ENCODE measurements at places on chromosomes 3 and 15.
A peak's percentile ranks its signal among the peaks of the same experiment; 100 is the strongest.

- DNase-seq: no peak
These were observed 47.2 kb upstream of the IREB2 start for GRCh38 chr15:78390826-78391225.

DNA sequence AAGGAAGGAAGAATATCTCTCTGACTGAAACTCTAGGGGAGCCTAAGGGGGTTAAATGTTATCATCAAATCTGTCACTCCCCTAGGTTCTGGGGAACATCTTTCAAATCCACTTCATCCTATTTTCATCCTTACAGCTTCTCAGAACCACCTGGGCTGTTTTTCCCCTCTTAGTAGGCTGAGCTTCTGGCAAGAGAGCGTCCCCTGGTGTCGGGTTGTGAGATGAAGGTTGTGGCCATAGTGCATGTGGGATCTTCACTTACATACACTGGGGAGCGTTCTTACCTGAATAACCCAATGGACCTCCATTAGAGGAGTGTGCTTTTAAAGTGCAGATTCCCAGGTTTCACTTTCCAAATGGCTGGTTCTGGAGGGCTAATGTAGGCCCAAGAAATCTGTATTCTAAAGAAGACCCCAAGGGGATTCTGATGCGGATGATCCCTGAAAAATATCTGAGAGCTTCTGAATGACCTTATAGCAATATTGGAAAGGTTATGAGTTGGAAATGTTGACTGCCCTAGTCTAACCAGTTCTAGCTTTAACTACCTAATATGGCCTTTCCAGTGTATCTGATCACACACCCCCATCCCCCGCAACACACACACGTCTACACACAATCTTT is 663.7 kb downstream of the AGBL1 start:
- DNase-seq: peak; percentile 20

DNA sequence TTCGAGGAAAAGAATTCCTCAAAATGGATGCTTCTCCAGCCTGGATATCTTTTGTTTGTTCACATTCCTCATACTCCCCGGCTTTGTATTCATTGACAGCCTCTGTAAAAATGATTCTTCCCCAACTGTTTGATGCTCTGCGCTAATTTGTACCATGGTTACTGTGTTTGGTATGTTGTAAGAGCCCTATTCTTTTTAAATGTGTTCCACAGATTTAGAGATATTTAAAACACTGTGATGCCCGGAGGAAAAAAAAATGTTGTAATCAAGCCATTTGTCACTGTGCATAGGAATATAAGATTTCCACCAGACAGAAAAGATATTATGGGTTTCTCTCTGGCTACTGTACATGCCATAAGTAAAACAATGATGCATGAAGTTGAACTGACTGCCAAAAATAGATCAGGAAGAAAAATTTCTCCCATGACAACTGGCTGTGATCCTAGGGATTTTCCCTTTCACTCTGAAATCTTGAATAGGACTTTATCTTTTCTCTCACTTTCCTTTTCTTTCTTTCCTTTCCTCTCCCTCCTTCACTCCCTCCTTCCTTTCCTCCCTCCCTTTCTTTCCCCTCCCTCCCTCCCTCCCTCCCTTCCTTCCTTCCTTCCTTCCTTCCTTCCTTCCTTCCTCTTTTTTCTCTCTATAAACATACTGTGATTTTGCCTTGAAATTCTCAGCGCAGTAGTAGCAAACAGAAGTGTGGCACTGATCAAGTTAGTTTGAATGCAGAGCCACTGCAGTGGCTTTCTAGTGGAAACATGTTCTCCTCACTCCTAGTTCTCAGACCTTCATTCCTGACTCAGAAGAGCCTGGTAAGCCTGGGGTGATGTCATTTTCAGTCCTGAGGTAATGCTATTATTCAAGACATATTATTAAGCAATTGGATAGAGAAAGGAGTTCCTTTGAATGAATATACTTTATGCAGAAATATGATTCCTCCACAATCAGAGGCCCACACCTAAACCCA is 254.9 kb upstream of the TBL1XR1 start:
- no peak for DNase-seq

DNA sequence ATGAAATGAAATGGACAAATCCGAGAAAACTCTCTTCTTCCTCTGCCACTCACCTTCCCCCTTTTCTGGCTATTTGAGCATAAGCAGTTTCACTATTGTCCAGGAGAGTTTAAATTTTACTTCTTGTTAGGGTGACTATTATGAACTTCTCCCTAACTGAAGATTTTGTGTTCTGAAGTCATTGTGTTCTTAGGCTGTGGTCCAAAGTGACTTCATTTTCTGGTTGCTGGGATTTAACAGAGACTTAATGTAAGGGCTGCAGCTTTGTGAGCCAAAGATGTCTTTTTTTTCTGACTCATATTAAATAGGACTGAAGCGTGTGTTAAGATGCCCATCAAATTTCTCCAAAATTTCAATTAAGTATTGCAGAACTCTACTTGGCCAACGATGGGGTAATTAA is 46.5 kb upstream of the FSTL1 start:
- no peak for DNase-seq

GRCh38 chr3:49723296-49723627 is 489 bp downstream of the GMPPB start:
- no peak for DNase-seq

DNA sequence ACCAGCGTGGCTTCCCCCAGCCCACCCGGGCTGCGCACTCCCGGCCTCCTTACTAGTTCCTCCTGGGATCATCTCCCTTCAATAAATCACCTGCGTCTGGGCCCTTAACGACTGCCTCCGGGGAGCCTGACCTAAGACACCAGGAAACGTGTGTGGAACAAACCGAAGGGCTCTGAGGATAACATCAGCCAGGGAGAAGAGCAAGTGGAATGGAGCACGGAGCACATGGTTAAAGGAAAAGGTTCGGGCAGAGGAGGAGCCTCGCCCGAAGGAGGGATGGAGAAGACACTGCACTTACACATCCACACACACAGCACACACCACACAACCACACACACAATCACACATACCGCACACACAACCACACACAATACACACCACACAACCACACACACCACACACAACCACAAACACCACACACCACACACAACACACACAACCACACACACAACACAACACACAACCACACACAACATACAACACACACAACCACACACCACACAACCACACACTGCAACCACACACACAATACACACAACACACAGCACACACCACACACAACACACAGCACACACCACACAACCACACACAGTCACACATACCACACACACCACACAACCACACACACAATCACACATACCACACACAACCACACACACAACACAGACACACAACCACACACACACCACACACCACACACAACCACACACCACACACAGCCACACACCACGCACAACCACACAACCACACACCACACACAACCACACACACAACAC is 24.7 kb downstream of the CPN2 start:
- DNase-seq: no peak

DNA sequence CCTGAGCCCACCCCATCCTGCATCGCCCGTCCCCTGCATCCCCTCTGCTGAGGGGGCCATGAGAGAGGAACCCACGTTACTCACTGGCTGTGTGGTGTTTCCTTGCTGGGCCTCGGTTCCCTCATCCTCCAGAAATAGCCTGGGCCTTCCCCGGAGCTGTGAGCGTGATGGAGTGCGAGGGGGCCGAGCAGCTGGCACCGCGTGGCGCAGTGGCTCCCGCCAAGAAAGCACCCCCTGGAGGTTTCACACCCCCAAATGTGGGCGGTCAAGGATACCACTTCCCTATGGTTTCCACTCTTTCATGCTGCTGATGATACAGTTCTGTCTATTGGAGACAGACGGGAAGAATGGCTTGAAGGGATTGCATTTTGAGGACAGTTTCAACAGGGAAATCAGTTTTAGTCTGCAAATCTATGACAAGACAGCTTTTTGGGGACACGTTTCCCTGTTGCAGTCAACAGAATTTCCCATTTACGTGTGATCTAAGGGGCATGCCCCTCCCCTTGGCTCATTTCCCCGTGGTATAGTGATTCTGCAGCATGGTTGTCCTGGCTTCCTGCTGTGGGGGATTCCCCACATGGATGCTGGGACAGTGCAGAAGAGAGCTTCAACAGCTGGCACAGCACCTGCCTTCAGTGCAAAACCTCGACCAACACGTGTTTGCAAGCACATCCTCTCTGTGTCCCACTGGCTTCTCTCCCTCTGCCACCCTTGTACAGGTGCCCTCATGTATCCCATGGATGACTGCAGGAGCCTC is 377.5 kb downstream of the LRTM1 start:
- peak; percentile 0 for DNase-seq
